ENCODE measurements at places on chromosomes 7 and 10. TPM values are rescaled to one million over a fixed set of nuclear protein-coding genes. Genes with fewer than 3 reads are reported as not detected.
A peak's percentile ranks its signal among the peaks of the same experiment; 100 is the strongest.

DNA sequence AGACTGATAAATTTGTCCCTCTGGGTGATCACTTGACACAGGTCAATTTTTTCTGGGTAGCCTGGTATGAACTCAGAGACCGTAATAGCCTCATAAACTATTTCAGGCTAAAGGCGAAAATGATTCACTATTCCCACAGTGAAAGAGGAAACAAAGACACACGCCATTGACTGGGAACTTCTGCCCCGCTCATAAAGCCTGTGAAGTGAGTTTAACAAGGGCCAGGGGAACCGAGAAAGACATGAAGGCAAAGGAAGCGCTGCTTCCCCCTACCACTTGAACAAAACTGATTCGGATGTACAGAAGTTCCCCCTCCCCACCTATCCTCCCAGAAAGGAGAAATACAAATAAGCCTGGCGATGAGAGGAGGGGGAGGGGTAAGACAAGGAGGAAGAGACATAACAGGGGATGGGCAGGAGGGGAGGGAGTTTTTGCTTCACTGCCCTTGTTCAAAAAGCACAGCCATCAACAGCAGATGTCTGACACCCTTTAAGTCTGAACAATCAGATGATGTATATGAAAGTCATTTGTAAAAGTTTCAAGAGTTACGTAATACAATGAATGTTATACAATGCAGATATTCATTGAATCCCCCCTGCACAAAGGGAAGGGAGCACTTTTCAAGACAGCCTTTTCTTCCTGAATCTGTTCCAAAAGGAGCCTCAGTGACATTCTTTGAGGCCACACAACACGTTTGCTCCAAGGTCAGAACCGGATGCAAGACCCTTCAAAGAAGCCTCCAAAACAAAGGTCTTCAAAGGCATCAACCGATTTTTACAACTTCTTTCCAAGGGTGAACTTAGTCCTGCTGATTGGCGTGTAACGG, 734 bp downstream of the ABCB4 start:
- H3K27ac ChIP-seq, result no peak overlapping the region
- DNase-seq, result peak; percentile 15
- no peaks in the 10 kb centered on the region for H3K36me3 ChIP-seq
- H3K27me3 ChIP-seq, result no peaks in the 10 kb centered on the region

DNA sequence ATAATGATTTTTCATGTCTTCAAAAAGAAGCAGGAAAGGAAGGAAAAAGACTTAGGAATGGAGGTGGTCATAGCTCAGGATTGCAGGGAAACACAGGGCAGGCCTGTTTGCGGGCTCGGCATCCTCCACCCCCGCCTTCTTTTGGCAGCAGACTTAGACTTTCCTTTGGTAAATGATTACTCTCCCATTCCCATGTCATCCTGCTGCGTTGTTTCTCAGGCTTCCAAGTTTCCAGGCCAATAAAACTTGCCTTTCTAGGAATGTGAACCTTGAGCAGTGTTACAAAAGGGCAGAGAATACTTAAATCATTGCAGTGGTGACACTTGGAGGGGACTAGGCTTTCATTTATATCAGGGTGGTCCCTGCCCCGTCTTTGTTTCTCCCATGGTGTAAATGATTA, 34.0 kb upstream of the DGKB start:
- H3K27ac ChIP-seq, result no peak overlapping the region
- no peak for DNase-seq
- H3K4me1 ChIP-seq, result no peaks in the 10 kb centered on the region
- no peaks in the 10 kb centered on the region for H3K27me3 ChIP-seq

- H3K36me3 ChIP-seq, result no peaks in the 10 kb centered on the region
- peaks cover 7% of the 10 kb centered on the region for H3K4me1 ChIP-seq
- DNase-seq, result no peak
- peak overlapping the region; percentile 55 for H3K27ac ChIP-seq
Measured at GRCh38 chr7:141416650-141417270, 134.4 kb upstream of the AGK start.

DNA sequence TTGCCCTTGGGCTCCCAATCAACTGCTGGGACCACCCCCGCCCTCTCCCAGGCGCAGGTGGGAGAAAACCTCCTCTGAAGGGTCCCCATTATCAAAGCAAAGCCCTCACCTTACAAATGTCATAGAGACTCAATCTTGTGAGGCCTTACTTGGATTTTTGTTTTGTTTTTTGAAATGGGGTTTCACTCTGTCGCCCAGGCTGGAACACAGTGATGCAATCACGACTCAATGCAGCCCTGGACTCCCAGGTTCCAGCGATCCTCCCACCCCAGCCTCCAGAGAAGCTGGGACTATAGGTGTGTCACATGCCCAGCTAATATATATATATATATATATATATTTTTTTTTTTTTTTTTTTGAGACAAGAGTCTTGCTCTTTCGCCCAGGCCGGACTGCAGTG, 57.5 kb upstream of the WIPI2 start:
- H3K4me1 ChIP-seq, result no peaks in the 10 kb centered on the region
- H3K36me3 ChIP-seq, result no peaks in the 10 kb centered on the region
- H3K27ac ChIP-seq, result no peak overlapping the region
- no peaks in the 10 kb centered on the region for H3K27me3 ChIP-seq
- no peak overlapping the region for H3K4me3 ChIP-seq
- DNase-seq, result no peak

DNA sequence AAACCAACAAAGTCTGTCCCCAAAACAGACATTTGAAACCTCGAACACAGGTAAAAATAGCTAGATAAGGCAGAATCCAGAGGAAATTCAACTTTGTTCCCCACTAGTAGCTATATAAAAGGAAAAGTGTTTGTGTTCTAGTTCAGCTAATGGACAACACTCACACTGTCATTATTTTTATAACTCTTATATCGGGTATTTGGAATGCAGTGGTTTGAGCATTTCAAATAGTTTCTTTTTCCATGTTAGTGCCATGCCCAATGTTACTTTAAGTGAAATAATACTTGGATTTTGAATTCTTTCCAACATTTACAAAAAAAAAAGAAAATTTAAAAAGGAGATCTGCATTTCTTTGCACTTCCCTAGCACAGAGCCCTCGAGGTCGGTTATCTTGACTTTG, 213.6 kb downstream of the DOCK4 start:
- no peaks in the 10 kb centered on the region for H3K27me3 ChIP-seq
- DNase-seq, result no peak

GRCh38 chr7:77553123-77553522, 16.0 kb downstream of the PTPN12 start:
- no peaks in the 10 kb centered on the region for H3K27me3 ChIP-seq
- no peaks in the 10 kb centered on the region for H3K36me3 ChIP-seq
- no peak overlapping the region for H3K4me3 ChIP-seq
- no peak for DNase-seq

- H3K4me3 ChIP-seq, result no peak overlapping the region
- H3K27me3 ChIP-seq, result no peaks in the 10 kb centered on the region
- no peaks in the 10 kb centered on the region for H3K36me3 ChIP-seq
- no peaks in the 10 kb centered on the region for H3K4me1 ChIP-seq
- H3K27ac ChIP-seq, result no peak overlapping the region
Measured at GRCh38 chr10:69826094-69826493, 24.4 kb downstream of the COL13A1 start.

- no peak for DNase-seq
- H3K4me1 ChIP-seq, result no peaks in the 10 kb centered on the region
- peak overlapping the region; percentile 29 for H3K27ac ChIP-seq
- H3K27me3 ChIP-seq, result no peaks in the 10 kb centered on the region
Measured at GRCh38 chr10:114519306-114519669, 115.0 kb upstream of the AFAP1L2 start.

- DNase-seq, result no peak
- H3K36me3 ChIP-seq, result no peaks in the 10 kb centered on the region
- peaks cover 4% of the 10 kb centered on the region for H3K4me1 ChIP-seq
Measured at GRCh38 chr10:83647526-83647925, 491.8 kb upstream of the GHITM start.

DNA sequence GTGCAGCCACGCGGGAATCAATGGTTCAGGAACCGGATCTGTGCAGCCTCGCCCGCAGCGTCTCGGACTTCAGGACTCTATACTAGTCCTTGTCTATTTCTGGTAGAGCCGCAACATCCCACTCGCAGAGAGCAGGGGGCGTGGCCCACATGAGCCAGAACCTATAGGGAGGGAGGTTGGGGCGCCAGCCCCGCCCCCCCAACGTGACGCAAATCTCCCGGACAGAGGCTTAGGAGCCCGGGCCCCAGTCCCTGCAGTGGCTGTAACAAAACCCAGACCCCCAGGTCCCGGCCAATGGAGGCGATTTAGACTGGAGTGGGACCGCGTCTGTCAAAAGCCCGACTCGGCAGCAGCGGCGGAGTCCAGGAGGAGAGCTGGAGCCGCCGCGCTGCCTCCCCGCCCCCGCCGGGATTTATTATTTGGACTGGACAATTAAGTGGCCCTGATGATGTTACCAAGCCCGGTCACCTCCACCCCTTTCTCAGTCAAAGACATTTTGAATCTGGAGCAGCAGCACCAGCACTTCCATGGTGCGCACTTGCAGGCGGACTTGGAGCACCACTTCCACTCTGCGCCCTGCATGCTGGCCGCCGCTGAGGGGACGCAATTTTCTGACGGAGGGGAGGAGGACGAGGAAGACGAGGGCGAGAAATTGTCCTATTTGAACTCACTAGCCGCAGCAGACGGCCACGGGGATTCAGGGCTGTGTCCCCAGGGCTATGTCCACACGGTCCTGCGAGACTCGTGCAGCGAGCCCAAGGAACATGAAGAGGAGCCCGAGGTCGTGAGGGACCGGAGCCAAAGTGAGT, at the start of gene NKX2-3:
Gene NKX2-3, plus strand, starts transcription at position 256 of the 809 bp plus-strand sequence. Its CDS starts 190 bp downstream, at position 446.
- H3K36me3 ChIP-seq, result no peaks in the 10 kb centered on the region
- H3K4me1 ChIP-seq, result peaks cover 9% of the 10 kb centered on the region
- H3K27me3 ChIP-seq, result peaks cover 10% of the 10 kb centered on the region
- H3K4me3 ChIP-seq, result no peak within 1 kb of the TSS
- no peak within 1 kb of the TSS for H3K27ac ChIP-seq

DNA sequence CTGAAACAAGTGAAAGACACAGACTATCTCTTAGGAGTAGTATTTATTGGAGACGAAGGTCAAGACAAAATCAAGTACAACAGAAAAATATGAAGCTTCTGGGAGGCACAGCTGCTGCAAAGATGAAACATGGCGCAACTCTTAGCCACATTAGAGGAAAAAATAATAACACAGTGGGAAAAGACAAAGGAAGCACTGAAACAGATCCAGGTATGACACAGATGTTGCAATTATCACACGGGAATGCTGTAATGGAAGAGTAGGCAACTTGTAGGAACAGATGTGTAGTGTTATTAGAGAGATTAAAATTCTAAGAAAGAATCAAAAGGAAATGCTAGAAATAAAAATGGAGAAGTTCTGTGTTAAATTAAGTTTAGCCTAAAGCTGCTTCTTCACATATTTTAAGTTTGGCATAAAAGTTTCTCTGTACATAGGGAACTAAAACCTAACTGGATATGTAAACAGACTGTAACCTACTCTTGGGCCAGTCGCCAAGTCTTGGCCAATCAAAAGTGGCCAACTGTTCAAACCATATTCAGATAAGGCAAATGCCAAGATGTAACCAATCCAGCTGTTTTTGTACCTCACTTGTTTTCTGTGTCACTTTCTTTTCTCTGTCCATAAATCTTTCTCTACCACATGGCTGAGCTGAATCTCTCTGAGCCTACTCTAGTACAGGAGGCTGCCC, 1132.0 kb upstream of the LRRTM3 start:
- no peak for DNase-seq
- no peak overlapping the region for H3K4me3 ChIP-seq
- H3K27ac ChIP-seq, result peak overlapping the region; percentile 3
- H3K36me3 ChIP-seq, result no peaks in the 10 kb centered on the region
- no peaks in the 10 kb centered on the region for H3K4me1 ChIP-seq

DNA sequence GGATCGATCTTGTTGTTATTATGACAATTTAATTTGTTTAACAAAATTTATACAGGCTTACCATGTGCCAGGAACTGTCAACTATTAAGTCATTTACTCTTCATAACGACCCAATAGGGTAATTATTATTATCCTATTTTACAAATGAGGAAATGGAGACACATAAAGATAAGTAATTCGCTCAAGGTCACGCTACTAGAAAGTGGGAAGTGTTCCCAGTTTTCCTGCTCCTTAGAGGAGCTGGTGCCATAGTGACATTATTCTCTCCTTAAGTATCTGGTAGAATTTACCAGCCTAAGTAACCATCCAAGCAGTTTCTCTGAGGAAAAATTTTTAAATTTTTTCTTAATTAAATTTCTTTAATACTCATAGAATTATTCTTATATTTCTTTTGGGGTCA, 360.9 kb upstream of the RNF32 start:
- H3K4me3 ChIP-seq, result no peak overlapping the region
- no peaks in the 10 kb centered on the region for H3K27me3 ChIP-seq
- H3K4me1 ChIP-seq, result no peaks in the 10 kb centered on the region

DNA sequence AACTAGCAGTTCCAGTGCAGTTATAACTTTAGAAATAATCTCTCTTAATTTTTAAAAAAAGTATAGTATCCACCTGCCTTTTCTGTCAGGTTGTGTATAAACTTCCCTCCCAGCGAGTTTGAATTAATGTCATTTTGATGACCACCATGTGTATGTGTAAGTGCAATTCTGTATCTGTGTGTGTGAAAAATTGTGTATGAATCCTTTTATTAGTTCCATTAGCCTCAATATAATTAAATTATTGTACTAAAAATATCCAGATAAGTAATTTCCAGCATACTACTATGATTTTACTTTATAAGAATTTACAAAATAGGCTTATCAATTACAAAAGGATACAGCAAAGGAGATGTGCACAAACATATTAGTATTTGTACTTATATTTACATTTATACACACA, 421.1 kb upstream of the LRGUK start:
- no peaks in the 10 kb centered on the region for H3K27me3 ChIP-seq
- H3K4me3 ChIP-seq, result no peak overlapping the region
- DNase-seq, result no peak
- H3K4me1 ChIP-seq, result no peaks in the 10 kb centered on the region
- no peak overlapping the region for H3K27ac ChIP-seq

GRCh38 chr7:80883154-80884025, 35.5 kb downstream of the SEMA3C start:
- no peak overlapping the region for H3K27ac ChIP-seq
- DNase-seq, result no peak
- H3K4me3 ChIP-seq, result no peak overlapping the region
- no peaks in the 10 kb centered on the region for H3K4me1 ChIP-seq
- no peaks in the 10 kb centered on the region for H3K36me3 ChIP-seq
- no peaks in the 10 kb centered on the region for H3K27me3 ChIP-seq

- H3K4me3 ChIP-seq, result no peak overlapping the region
- no peaks in the 10 kb centered on the region for H3K4me1 ChIP-seq
- DNase-seq, result peak; percentile 50
Measured at GRCh38 chr7:66837007-66837406, 84.0 kb upstream of the TMEM248 start.

DNA sequence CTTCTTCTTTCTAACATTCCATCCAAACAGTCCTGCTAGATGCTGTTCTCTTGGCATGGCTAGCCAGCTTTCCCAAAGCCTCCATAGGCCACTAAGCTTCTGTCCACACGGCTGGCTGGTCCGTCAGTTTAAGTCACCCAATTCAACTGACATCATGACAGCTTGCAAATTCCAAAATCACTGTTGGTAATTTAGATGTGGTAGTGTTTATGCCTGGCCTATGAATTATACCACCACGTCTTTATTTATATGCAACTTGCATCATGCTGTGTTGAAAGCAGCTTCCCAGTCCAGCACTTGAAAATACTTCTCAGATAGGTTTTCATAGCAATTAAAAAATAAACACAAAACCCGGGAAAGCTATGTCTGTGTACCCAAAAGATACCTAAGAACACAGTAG, 2.2 kb upstream of the VIM start:
- peaks cover 9% of the 10 kb centered on the region for H3K4me1 ChIP-seq
- H3K4me3 ChIP-seq, result no peak overlapping the region
- H3K27ac ChIP-seq, result no peak overlapping the region
- no peaks in the 10 kb centered on the region for H3K36me3 ChIP-seq
- no peak for DNase-seq

GRCh38 chr10:75708060-75708459, 276.6 kb downstream of the LRMDA start:
- no peaks in the 10 kb centered on the region for H3K36me3 ChIP-seq
- no peak for DNase-seq
- H3K4me1 ChIP-seq, result no peaks in the 10 kb centered on the region
- H3K27me3 ChIP-seq, result no peaks in the 10 kb centered on the region

OR2A42 gene
- not detected for total RNA-seq

SPDYE5 gene
- total RNA-seq, result 12.5 TPM
